A172 (cell line): ENCODE measurements at places on chromosomes 12 and 14.

- peak; percentile 26 for DNase-seq
Observed at GRCh38 chr14:63551332-63551731, 8.2 kb upstream of the PPP2R5E start.

DNA sequence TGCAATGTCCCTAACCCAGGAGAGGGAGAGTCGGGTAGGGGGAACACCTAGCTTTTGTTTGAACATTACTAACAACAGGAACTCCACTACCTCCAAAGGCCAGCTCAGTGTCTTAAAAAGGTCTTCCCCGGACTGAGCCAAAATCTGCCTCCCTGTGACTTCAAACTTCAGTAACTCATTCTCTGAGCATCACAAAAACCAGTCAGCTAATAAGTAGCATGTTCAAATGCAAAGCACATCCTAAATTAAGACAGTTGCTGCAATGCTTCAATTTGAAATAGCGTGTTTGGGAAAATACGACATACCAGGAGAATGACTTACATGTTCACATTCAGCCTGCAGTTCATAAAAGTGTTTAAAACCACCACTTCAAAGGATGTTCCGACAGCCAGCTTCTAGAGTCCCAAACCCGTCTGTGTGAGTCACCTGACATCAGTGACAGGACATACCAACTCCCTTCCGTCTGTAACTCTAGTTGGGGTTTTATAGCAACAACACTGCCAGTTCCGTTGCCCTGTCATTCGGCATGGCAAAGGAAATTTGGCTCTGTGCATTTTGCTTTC lies 13.0 kb downstream of the ZFP36L1 start:
- DNase-seq = peak; percentile 90

GRCh38 chr14:75369506-75369905 lies 58.3 kb upstream of the JDP2 start:
- no peak for DNase-seq

GRCh38 chr14:60257865-60258264 lies 8.8 kb downstream of the PPM1A start:
- no peak for DNase-seq

- DNase-seq = no peak
Observed at GRCh38 chr12:78018171-78018910, 187.6 kb downstream of the NAV3 start.

DNA sequence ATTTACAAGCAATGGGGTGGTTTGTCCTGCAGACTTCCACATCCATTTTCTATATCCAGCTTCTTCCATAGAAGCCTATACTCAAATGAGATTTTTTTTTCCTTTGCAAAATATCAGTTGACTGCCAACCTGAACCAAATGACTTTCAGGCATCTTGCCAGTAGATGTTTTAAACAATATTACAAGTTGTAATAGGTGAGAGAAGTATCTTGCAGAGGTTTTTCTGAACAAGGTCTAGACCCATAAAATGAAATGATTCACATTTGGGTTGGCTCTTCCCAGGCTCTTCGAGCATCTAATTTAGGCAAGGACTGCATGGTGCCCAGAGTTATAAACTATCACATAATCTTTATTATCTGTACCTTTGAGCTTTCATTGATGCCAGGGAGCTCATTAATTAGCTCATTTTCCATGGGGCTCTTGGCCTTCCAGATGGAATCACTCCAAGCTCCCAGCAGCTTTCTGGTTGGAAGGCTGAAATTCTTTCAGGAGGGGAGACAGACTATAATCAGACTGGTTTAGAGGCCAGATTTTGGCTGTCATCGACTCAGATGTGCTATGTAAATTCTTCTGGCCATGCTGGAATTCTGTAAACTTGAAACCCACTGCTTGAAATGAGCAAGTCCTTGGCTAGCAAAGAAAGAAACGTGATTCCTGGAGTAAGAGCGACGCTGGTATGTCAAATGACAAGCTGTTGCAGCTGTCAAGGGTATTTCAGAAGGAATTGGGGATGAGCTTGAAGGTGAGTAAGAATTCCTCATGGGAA lies 32.2 kb upstream of the DICER1 start:
- DNase-seq = no peak

- DNase-seq = peak; percentile 82
Observed at GRCh38 chr12:126051611-126052107, 986.4 kb downstream of the AACS start.

GRCh38 chr12:48329199-48329939 lies 21.4 kb downstream of the ZNF641 start:
- no peak for DNase-seq

DNA sequence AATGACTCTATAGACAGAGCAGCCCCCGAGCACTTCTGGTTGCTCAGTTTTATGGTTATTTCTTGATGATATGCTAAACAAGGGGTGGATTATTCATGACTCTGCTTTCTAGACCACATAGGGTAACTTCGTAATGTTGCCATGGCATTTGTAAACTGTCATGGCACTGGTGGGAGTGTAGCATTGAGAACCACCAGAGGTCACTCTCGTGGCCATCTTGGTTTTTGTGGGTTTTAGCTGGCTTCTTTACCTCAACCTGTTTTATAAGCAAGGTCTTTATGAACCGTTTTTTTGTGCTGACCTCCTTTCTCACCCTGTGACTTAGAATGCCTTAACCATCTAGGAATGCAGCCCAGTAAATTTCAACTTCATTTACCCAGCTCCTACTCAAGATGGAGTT lies 1036.2 kb upstream of the FLRT2 start:
- DNase-seq = peak; percentile 3

DNA sequence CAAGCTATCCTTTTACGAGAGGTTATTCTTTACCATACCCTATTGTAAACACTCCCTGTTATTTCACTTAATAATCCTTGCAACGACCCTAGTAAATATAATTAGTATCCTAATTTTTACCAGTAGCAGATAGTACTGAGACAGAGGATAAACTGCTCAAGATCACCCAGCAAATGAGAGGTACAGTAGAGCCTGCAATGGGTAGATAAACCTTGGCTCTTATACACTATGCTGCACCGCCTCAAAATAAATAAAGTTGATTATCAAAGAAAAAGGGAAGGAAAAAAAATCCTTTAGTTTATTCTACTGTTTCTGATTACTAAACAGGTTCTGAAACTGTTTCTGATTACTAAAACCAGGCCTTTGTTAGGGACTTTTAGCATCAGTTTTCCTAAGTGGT lies 22.5 kb downstream of the YBX3 start:
- no peak for DNase-seq

- no peak for DNase-seq
Observed at GRCh38 chr14:64960762-64961276, 11.3 kb downstream of the RAB15 start.

GRCh38 chr12:124739953-124740561 lies 123.6 kb downstream of the SCARB1 start:
- no peak for DNase-seq

DNA sequence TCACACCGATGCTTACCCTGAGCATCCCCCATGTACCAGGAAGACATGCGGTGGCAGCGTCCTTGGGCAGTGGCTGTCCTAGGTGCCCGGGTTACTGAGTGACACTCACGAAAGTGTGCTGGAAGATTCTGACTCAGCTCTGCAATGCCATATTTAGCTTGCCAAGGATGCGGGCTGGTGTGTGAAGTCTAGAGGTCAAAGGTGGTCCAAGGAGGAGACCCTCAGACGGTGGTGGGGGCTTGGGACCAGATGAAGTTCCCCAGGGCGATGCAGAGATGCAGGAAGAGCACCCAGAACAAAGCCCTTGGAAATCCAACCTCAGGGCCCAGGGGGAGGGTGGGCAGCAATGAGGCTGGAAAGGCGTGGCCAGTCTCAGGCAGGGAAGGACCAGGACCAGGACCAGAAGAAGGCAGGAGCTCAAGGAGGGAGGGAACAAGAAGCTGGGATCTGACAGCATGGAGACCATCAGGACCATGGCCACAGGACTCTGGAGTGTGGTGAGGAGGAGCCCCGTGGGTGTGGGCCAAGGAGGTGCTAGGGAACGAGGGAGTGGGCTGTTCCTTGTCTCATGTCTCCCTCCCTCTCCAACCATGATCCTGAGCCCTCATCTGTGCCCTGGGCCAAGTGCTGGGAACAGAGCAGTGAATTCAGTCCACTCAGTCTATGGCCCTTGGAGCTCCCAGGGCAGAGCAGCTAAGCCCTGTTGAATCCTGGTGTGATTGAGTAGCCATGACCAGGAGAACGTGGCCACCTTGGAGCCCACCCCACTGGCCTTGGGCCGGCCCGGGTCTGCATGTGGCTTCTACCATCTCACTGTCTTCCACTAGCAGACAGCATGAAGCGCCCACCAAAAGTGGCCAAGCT lies 310.1 kb upstream of the DIO3 start:
- DNase-seq = no peak

- peak; percentile 27 for DNase-seq
Observed at GRCh38 chr12:109714141-109714912, 702 bp downstream of the FAM222A start.

GRCh38 chr14:65472189-65472588 lies 59.7 kb downstream of the FUT8 start:
- no peak for DNase-seq

GRCh38 chr14:99909513-99910064 lies 116.4 kb downstream of the EML1 start:
- DNase-seq = peak; percentile 25

DNA sequence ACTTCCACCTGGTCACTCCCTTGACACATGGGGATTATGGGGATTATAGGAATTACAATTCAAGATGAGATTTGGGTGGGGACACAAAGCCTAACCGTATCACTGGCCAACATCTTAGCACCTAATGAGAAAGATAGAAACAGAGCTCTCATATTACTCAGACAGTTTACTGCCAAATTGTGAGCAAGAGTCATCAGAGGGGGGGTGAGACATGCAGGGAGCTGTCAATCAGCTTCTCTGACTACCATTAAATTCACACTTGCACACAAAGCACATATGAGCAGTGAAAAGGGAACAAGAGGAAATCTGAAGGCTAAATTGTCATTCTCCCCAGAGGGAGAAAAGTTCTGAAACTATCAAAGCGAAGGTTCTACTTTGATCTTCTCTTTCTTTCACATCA lies 78.1 kb upstream of the GRIN2B start:
- DNase-seq = no peak

DNA sequence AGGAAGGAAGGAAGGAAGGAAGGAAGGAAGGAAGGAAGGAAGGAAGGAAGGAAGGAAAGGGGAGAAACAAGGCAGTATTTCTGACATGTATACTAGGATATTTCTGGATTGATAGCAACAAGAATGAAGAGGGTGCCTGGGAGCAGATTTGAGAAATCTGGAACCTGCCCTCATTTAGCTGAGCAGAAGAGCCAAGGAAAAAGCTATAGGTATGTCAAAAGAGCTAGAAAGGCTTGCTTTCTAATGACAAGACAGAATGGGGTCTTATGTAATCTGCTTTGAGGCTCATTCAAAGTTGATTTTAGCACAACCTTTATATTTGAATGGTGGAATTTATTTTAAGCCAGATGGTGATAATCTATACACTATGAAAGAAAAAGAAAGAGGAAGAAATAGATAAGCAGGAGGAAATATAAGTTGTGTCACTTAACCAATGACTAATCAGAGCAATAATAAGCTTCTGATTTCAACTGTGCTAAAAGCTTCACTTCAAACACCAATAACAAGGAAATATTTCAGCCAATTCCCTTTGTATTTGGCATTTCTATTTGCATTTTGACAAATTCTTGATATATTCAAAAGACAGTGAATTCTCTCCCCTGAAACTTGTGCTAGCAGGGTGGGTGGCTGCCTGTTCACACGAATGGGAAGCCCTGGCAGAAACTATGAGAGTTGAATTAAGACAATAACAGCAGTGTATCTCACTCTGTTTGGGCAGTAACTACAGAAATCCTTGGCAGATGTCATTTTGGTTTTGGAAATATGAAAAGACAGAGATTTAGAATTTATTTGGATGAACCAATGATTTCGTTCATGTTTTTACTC lies 76.3 kb upstream of the FLRT2 start:
- DNase-seq = no peak

- no peak for DNase-seq
Observed at GRCh38 chr14:38941488-38941887, 161.5 kb downstream of the SEC23A start.
